ENCODE measurements at places on chromosomes 3 and 15. TPM values are rescaled to one million over a fixed set of nuclear protein-coding genes. Genes with fewer than 3 reads are reported as not detected.

DNA sequence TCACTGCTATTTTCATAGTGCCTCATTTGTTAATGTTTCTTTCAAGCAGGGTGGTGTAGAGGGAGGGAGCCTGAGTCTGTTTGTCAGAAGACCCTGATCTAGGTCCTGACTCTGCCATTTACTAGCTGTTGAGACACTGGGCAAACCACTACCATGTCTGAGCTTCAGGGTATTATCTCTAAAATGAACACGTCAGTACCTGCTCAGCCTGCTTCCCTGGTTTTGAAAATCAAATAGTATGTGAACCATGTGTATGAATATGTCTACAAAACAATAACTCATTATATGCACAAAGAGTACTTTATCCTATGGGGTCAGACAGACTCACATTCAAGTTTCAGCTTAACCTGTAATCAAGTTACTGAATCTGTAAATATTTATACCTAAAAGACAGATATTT is 25.1 kb downstream of the SYNPR start:
- no peak for DNase-seq

DNA sequence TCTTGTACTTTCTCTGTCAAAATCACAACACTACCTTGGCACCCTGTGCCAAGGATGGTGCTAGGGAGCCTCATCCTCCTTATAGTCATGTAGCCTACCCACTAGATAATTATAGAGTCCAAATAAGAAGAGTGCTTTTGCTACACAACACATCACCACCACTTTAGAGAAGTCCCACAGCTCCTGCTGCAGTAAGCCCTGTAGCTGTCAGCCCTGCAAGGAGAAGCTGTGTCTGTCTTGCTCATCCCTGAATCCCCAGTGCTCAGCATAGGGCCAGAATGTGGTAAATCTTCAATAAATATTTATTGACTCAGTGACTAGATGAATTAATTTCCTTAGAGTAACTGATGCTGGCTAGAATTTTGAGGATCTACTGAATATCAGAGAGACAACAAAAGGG is 190.8 kb downstream of the ZNF621 start:
- no peak for DNase-seq

DNA sequence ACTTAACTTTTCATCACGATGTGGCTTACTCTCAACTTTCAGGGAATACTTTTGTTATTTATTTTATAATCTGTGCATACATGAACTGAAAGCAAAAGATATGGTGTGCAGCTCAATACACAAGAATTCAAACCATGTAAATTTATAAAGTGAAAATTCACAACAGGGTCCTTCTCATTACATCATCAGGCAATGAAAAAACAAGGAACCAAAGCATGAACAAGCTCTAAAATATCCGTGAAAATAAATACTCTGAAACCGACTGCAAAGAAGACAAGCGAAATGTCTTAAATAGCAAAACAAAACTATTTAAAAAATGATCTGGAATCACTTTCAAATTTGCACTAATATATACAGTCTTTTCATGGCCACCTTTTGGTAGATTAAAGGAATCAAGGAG is 28.9 kb downstream of the GNB5 start:
- DNase-seq = no peak

COL6A5 gene
- total RNA-seq = 0.16 TPM

DUOXA2 gene
- total RNA-seq = not detected

PLIN1 gene
- total RNA-seq = not detected

DNA sequence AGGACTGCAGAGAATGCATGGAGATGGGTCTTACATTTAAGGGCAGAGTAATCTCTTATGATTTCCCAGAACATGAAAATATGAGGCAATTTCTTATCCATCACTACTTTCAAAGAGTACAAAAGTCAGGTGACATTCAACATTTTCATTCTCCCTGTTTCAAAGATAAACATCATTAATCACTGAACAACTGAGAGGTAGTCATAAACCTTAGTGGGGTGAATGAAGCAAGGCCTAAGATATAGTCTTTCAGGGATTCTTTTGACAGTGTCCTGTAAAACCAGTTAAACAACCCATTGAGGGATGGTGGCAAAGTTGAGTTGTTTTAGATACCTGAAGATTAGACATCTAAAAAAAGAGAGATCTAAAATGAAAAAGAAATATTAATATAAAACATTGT is 271.6 kb upstream of the CBLB start:
- no peak for DNase-seq

CYP1A2 gene
- total RNA-seq = not detected

CELF6 gene
- 0.27 TPM for total RNA-seq

DNA sequence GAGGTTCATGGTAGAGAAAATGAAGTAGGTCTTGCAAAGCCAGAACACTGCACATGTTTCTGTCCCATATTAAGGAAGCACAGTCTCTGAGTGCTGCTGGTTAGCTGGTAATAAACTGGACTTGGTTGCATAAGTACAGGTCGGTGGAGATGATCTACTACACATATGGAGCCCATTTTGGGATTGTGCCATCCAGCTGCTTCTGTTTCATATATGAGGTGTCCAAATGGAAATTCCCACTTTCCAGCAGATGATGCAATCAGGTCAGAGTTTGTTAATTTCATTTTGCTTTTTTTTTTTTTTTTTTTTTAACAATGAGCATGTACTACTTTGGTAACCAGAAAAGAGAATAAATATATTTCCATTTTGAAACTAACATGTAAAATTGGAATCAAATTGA is 122.6 kb downstream of the SATB1 start:
- DNase-seq = no peak

- DNase-seq = no peak
Observed at GRCh38 chr3:73597476-73597875, 27.3 kb downstream of the PDZRN3 start.

GRCh38 chr15:27182561-27183110 is 211.7 kb downstream of the GABRG3 start:
- no peak for DNase-seq

ACTRT3 gene
- 1.3 TPM for total RNA-seq

DNA sequence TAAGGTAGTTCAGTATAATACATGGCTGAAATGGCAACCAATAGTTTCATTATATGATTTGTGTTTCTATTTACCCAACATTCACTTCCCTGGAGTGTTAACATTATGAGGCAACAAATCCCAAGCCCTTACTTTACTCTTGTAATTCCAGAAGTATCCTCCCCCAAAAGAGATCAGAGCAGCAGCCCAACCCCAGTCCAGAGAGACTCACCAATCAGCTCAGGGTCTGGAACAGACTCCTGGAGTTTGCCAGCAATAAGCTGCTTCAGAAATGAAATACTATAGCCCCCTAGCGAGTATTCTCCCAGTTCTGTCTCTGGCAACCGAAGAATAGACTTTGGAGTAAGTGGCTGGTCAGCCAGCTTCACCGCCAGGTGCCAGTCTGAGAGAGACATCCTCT is 2.5 kb downstream of the UBL7 start:
- DNase-seq = no peak

DNA sequence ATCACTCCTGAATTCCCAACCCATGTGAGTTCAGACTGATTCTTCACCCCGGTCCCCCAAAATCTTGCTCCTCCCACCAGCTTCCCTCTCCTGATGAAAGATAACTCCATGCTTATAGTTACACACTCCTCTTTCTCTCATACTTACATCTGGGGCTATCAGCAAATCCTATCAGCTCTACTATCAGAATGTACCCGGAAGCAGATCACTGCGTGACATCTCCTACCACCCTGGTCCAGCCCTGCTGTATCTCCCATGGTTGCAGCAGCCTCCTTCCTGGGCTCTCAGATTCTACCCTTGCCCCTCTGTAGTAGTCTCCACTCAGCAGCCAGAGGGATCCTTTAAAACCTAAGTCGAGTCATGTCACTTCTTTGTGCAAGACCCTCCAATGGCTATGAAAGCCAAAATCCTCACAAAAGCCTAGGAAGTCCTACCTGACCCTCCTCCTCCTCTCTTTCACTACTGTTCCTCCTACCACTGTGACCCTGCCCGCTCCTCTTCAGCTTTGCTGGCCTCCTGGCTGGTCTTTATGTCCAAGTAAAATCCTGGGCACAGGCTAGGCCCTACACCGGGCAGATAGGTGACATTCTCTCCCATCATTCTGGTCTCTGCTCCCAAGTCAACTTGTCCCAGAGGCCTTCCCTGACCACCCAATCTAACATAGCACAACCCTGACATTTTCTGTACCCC is 16.2 kb downstream of the XIRP1 start:
- no peak for DNase-seq

GRCh38 chr3:134327594-134327975 is 46.7 kb downstream of the AMOTL2 start:
- DNase-seq = no peak

GRCh38 chr15:70432924-70433495 is 330.3 kb downstream of the UACA start:
- no peak for DNase-seq

GRCh38 chr3:25863011-25863415 is 73.1 kb downstream of the OXSM start:
- no peak for DNase-seq

- no peak for DNase-seq
Observed at GRCh38 chr3:112956351-112956750, 18.6 kb downstream of the CD200R1 start.

DNA sequence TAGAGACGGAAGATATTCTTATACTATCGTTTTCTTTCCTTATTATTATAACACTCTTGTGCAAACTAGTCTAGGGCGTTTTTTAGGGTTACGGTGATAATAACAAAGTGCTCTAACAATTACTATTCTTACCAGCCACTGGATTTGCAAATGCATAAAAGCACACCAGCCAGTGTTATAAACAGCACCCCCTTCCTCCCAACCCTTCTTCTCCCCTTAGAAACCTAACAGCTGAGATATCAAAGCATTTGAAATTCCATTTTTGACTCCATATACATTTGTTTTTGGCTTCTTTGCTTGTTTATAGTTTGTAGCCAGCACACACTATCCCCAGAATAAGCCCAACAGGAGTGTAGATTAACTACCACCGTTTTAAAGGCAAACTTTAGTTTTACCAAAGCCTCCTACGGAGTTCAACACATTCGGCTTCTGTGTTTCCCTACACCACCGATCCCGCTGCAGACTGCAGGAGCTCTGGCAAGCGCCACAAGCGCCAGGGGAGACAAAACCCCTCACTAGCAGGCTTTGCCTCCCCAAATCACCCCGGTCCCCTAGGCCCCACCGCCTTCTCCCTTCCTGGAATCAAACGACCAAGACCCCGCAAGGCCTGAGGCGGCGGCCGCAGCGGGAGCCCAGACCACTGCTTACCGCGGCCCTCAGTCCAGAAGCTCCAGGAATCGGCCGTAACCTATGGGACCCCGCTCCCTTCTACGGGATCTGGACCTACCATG is 461 bp downstream of the COPB2 start:
- DNase-seq = no peak

DNA sequence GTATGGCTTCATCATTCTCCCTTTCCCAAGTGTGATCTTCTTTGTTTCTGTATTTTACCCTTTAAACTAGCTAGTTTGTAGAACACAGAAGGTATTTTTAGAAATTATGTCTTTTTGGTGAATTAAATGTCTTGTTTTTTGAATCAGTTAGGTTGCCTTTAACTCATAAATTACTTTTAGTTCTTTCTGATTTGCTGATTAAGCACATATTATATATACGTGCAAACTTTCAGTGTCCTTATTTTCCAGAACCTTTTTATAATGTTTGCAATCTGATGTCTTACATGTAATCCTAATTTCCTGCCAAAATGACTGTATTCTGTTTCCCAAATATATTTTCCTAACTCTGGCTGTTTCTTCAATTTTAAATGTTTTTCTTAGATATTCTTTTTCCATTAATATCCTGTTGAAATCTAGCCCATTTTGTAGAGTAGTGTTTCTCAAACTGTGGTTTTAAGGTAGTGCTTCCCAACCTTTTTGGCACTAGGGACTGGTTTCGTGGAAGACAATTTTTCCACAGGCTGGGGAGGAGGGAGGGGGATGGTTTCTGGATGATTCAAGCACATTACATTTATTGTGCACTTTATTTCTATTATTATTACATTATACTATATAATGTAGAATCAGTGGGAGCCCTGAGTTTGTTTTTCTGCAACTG is 51.8 kb downstream of the CHD2 start:
- no peak for DNase-seq

- DNase-seq = no peak
Observed at GRCh38 chr15:84611631-84612030, 10.8 kb downstream of the ZSCAN2 start.

CACNA2D2 gene
- 0.78 TPM for total RNA-seq

MRPL3 gene
- 175 TPM for total RNA-seq

Measured in activated T-helper 1 cell treated with anti-CD3 and anti-CD28 coated beads, Interleukin-12 subunit alpha, Interleukin-12 subunit beta, Interleukin-2, Interleukin-4 antibody, amounts not matched to agents 30 ng/mL and 10 ng/mL and 1 ng/mL, durations not matched to agents 14 hours and 24 hours and 36 hours (primary cell).